ENCODE measurements at places on chromosomes 3 and 15.

DNA sequence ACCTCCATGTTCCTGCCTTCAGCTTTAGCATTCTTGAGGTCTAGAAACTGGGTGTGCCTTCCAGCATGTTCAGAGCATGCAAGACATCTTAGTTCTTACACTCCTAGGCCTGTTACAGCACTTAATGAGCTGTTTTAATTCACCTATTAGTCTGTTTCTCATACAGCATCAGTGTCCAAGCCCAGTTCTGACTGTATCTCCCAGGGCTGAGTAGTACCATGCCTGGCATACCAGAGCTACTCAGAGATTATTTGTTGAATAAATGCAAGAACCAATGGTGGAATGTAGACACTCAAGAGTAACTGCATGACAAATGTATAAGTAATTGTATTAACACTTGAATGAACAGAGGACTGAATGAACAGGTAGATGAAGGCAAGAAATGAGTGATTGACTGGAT is 61.8 kb upstream of the SCN5A start:
- DNase-seq: no peak

GRCh38 chr15:57532731-57533447 is 58.8 kb upstream of the MYZAP start:
- DNase-seq: no peak

DNA sequence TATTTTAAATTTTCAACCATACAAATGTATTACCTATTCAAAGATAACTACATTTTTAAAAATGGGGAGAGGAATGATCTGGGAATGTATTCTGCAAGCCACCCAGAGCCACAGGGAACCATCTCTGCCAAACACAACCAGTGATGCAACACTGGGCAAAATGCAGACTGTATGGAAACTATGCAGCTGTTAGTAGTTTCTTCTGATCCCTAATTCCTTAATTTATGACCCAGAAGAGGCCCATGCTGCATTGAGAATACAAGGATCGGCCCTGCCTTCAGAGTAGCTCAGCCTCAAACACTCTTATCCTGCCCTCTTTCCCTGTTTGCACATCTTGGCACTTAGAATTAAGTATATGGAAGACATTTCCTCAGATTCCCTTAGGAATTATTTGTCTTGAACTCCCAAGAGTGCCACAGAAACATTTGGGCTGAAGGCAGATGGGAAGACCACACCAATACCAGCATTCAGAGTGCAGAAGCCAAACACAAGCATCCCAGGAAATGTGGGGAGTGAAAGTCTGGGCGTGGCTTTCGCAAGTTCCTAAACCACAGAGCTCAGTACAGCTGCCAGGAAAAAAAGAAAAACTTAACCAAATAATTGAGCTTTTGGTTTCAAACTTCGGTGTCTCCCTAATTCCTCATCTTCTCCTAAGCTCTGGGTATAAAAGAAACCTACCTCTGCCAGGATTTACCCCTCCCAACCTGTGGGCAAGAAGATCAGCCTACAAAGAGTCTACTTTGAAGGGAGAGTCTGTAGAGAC is 5.3 kb downstream of the SNUPN start:
- no peak for DNase-seq

GRCh38 chr3:45537970-45538640 is 56.4 kb upstream of the LIMD1 start:
- DNase-seq: no peak

DNA sequence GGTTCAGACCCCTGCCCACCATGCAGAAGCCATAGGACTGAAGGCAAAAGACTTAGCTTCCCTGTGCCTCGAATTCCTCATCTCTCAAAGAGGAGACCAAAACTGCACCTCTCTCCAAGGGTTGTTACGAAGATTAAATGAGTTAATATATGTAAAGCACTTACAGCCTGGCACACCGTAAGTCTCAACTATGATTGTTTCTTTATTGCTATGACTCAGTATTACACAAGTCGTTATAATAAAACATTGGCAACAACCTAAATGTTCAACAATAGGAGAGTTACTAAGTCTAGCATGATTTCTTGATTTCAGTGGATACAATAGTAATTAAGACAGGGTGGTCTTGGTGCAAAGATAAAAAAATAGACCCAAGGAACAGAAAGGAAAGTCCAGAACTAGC is 19.6 kb upstream of the FGD5 start:
- no peak for DNase-seq

GRCh38 chr3:73680391-73681095 is 55.8 kb upstream of the PDZRN3 start:
- no peak for DNase-seq

DNA sequence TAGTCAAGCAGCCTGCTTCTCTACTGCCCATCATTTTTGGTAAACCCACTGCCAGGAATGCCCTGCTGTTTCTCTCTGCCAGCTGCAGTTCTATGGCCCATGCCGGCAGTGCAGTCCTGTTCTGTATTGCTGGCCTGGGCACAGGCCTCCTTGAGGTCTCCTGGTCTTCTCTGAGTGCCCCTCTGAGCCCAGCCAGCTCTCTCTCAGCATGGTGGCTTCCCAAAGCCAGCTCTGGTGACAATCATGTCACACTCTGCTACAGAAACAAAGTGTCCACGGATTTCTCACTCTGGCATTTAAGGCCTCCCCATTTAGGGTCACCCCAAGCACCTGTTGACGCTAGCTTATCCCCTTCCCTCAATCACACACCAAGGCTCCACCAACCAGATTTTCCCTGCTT is 24.5 kb downstream of the SRPRB start:
- DNase-seq: no peak

DNA sequence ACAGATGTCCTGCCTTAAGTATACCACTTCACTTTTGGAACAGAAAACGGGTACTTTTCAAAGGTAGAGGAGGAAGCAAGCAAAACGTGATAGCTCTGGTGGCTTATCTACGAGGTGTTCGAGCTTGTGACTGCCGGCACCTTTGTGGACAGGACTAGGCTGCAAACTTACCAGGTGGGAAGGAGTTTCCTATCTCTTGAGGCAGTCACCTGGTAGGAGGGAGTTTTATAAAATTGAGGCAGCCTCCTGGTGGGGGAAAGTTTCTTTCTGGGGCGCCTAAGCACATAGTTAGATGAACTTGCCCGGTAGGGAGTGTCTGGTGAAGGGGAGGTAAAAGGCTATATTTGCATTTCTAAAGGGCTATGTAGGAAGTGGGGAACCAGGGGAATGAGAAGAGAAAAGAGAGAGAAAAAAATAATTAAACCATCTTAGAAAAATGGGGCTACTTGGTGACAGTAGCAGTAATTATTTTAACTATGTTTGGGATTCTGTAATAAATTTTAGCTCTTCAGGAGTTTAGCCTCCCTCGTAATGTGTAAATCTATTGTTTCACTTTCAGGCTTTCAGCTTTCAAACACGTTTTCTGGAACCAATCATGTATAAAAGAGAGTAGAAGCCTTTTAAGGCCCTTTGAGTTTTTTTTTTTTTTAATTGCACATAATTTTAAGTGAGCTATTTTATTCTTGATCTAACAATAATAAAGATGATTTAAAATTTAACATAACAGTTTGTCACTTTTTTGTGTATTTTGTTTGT is 131.0 kb downstream of the IL5RA start:
- DNase-seq: no peak

DNA sequence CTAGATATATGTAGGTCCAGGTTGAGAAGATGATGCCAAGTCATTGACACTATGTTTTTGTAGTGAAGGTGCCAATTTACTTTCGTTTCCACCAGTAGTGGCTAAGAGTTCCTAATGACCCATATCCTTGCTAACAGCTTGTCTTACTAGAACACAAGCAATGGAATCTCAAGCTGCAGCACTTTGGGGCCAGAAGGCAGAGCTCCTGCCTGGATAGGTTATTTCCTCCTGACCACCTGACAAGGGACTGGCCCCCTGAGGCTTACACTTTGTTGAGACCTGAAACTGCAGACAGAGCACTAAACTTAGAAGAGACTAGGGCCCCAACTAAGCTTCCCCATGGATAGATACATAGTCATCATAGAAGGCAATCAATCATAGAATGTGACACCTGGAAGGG is 11.7 kb downstream of the ONECUT1 start:
- DNase-seq: no peak

GRCh38 chr3:135853981-135854380 is 111.5 kb upstream of the PPP2R3A start:
- DNase-seq: no peak

DNA sequence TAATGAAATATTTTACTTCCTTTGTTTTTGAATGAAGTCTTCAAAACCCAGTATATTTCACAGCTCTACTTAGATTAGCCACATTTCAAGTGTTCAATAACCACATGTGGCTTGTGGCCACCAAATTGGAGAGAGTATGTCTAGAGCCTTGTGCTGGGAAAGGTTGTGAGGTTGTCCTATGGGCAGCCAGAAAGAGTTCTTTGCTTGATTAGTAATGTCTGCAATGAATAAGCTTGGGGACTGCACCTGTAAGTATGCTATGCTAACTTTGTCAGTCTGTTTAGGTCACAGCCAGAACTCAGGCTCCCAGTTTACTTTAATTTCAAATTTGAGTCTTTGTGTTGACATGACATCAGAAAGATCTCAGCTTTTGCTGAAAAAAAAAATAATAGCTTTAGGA is 294.9 kb upstream of the SOX14 start:
- no peak for DNase-seq

- DNase-seq: no peak
Measured at GRCh38 chr3:126300001-126300760, 57.0 kb downstream of the KLF15 start.

GRCh38 chr3:111335512-111336303 is 206.3 kb upstream of the CD96 start:
- no peak for DNase-seq

DNA sequence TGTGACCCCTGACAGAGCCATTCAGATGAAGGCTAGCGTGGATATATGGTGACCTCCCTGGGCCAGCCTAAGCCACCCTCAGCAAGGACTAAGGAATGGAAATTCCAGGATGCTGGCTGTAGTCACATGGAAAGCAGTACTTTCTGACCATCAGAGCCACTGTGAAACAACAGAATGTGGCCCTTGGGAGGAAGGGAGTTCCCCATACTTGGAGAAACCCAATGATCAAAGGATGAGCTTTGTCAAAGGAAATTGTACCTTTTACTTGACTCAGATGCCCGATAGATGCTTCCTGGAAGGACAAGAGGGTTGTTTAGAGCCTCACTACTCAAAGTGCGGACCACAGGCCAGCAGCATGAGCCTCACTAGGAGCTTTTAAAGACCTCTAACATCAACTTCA is 484.5 kb upstream of the PROK2 start:
- no peak for DNase-seq

- no peak for DNase-seq
Measured at GRCh38 chr15:73822998-73823397, 50.4 kb upstream of the TBC1D21 start.

GRCh38 chr3:51657234-51657633 is 13.8 kb upstream of the TEX264 start:
- DNase-seq: no peak

GRCh38 chr3:150106740-150107428 is 136.2 kb upstream of the PFN2 start:
- no peak for DNase-seq

DNA sequence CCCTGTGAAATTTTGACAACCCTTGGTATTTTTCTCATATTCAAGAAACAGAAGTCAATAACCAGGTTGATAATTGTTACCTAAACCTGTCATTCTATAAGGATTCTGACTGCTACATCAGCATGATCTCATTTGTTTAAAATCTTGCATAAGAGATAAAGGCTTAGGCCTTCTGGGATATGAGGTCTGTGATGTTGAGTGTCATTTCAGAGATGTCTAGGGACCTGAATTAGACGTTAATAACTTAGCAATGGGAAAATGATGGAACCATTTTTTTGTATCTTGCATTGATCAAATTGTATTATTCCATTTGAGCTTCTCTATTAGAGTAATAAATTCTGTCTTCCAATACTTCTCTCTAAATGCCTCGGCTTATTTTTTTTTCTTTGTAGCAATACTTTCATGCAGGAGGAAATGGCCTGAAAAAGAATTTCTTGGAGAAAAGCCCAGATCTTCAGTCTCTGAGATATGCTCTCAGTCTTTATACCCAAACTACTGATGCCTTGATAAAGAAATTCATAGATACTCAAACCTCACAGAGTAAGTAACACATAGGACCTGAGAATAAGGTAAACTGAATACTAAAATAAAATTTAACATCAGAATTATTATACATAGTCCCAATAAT is 589.3 kb downstream of the UNC13C start:
- DNase-seq: no peak

DNA sequence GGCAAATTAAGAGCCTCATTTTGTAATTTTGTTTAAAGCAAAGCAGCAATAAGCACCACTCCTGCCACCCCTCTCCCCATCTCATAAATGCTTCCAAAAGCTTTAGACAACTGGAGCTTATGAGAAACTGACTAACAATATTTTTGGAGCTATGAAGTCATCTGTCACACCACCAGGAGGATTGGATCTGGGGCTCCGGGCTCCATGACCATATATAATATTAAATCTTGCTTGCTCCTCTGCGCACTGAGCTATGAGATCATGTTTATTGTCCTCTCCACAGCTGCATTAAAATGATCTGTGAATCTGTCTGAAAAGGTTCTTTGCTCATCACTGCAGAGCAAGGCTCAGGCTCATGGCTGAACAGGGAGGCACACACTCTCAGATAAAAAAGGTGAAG is 323.7 kb downstream of the ZNF621 start:
- no peak for DNase-seq

DNA sequence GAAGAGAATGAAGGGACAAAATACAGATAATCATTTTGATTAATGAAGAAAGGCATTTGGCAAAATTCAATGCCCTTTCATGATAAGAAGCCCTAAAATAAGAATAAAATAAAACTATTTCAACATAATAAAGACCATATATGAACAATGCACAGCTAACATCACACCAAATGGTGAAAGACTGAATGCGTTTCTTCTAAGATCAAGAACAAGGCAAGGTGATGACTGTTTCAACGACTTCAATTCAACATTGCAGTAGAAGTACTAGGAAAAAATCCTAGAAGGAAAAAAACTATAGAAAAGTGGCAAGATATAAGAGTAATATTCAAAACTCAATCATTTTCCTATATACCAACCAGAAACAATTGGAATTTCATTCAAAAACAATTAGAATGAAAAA is 280.1 kb upstream of the GRM7 start:
- DNase-seq: no peak

DNA sequence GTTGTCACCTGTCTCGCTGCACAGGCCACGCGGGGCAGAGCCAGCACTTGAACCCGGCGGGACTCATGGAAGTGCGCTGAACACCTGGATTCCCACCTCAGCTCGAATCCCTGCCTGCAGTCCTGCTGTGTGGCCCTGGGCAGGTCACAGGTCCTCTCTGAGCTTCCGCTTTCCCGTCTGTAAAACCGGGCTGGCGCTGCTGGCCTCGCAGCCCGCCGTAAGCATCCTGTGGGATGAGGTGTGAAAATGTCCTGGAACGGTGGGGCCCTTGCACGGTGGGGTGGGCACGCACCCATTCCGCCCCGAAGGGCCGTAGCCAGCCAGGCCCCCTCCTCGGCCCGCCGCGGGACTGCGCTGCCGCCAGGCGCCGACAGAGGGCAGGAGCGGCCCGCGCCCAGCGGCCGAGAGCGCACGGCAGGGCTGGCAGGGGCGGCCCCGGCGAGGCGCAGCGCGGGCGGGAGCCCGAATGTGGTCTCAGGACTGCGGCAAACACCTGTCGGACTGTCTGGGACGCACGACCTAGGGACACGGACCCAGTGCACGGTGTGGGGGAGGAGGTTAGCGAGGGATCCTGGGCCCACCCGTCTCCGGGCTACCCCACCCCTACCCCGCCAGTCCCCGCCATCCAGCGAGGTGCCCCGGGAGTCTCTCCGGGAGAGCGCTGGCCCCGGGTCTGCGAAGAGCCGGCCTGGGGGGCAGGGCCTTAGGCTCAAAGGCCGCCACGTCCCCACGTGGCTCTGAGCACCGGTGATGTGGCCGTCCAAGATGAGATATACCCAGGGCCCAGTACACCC is 40.4 kb downstream of the DNAJB8 start:
- no peak for DNase-seq
